ENCODE measurements at places on chromosomes 2 and 18.
A peak's percentile ranks its signal among the peaks of the same experiment; 100 is the strongest.

GRCh38 chr2:98985905-98986666 lies 50.1 kb upstream of the CRACDL start:
- DNase-seq, result no peak

GRCh38 chr2:5617796-5618195 lies 74.4 kb upstream of the SOX11 start:
- DNase-seq, result no peak

DNA sequence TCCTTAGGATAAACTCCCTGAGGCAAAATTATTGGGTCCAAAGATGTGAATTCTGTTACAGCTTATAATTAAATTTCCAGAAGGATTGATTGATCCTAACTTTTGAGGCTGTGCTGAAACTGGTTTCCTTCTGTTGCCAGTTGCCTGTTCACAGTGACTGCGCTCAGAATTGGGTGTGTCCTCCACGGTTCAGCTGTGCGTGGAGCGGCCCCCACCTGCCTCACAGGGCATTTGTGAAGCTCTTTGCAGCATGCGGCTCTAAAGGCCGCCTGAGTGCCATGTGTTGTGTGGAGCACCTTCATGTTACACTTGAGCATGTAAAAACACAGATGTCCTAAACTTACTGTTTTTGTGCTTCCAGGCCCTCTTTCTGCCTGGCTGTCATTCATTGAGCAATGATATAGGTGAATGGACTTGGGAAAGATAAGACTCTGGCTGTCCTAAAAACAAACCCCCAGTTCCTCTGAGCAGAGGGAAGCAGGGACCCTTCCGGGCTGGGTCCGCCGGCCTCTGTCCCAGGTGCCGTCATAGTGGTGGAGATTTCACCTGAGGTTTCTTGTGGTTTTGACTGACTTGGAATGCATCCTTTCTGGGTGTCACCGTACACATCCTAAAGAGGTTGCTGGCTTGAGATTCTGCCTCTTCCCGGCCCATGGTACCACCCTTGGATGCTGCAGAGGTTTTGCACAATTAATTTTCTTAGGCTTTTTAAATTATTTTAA lies 173.6 kb downstream of the LDLRAD4 start:
- DNase-seq, result no peak

GRCh38 chr2:61288070-61288841 lies 126.3 kb downstream of the C2orf74 start:
- no peak for DNase-seq

DNA sequence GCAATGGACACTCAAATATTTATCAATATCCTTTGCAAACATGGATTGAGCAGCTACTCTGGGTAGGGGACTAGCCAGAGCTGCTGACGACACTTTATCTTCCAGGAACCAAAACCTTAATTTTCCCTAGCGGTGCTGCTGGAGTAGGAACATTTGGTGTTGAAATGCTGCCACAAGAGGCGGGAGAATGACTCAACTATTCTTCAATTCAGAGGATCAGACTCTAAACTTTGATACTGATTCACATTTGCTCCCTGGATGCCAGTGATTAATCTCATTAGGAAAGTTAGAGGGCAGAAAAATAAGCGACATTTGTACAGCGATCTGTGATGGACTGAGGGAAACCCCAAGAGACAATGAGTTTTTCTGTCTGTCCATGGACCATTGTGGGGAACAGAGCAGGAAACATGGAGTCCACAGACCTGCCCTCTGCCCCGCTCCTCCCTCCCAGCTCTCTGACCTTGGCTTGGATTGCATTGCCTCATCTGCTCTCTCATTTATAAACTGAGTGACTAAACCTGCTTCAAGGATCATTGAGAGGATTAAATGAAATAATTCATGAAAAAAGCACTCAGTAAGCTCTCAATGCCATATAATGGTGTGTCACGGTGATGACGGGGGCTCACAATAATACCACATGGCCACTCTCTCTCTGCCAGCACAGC lies 12.6 kb upstream of the EPB41L3 start:
- DNase-seq, result no peak

GRCh38 chr2:114754907-114755563 lies 312.6 kb downstream of the DPP10 start:
- no peak for DNase-seq

- no peak for DNase-seq
Observed at GRCh38 chr18:50399582-50399981, 24.7 kb downstream of the SKA1 start.

GRCh38 chr18:36322408-36322728 lies 24.9 kb downstream of the FHOD3 start:
- no peak for DNase-seq

GRCh38 chr2:150624001-150624401 lies 136.5 kb upstream of the RND3 start:
- DNase-seq, result no peak

- DNase-seq, result no peak
Observed at GRCh38 chr2:39679805-39680204, 14.1 kb downstream of the TMEM178A start.

- DNase-seq, result peak; percentile 35
Observed at GRCh38 chr2:204110338-204110741, 173.8 kb downstream of the ICOS start.

DNA sequence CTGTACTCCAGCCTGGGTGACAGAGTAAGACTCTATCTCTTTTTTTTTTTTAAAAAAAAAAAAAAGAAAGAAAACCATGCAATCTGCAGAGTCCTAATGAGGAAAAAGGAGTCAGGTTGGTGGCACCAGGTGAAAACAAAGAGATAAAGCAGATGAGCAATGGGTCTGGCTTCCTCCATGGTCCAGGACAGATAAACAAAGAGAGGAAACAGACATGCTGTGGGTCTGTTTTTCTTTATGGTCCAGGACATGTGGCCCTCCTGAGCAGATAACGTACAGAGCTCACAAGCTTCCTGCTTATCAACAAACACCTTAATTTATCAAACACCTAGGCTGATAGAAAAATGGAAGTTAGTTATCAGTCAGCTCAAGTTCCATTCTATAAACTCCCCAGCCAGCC lies 24.4 kb upstream of the TUBB6 start:
- DNase-seq, result no peak

- no peak for DNase-seq
Observed at GRCh38 chr2:224909885-224910573, 132.2 kb downstream of the DOCK10 start.

- DNase-seq, result no peak
Observed at GRCh38 chr2:157890969-157891642, 15.0 kb upstream of the ACVR1 start.

DNA sequence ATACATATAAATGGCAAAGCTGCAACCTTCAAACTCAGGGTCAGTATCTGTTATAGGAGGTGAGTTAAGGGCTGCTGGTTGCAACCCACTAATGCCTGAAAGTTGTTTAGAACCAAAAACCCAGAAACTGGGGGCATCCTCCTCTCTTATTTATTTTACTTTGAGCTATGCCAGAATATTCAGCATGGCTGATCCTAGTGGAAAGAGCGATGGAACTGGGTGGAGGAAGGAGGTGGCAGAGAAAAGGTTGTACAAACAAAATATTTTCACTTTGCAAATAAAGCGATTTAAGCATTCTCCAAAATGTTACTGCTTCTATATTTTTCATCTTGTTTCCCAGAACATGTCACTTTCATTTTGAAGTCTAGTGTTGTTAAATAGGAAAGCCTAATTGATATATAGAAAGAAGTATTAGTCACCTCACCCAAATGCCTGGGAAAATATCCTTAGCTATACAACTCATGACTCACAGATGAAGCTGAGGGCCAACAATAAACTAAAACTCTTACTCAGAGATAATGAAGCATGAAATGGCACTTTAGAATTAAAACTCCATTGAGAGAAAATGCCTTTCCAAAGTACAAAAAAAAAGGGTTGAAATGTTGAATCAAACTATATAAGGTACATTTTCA lies 251.4 kb upstream of the UBE2E3 start:
- no peak for DNase-seq

DNA sequence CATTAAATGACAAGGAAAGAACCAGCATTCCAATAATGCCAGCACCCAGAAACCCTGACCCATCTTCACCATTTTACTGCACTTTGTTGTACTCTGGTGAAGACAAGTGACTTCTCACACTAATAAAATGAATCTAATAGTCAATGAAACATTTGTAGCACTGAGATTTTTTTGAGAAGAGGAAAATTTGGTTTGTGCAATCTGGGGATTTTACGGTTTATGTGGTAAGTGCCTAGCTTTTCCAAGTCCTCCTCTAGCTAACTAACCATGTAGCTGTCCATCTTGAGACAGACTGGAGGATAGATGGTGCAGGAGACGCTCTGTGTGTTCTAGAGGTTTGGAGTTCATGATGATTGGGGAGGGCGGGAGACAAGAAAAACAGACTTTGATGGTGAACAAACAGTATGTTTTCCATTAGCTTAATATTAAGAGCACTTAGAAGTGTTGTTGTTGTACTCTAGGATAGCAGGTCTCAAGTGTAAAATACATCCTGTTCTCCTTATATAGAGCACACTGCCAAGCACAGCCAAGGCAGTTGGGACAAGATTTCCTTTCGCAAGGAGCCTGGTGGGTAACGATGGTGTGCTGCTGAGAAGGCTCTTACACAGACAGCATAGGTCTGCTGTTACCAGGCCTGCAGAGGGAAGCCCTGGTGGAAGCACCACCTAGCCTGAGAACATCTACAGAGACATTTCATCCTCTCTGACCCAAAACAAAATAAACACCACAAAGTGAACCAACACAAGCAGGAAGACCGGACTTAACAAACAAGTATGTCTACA lies 83.7 kb downstream of the BCL11A start:
- no peak for DNase-seq

DNA sequence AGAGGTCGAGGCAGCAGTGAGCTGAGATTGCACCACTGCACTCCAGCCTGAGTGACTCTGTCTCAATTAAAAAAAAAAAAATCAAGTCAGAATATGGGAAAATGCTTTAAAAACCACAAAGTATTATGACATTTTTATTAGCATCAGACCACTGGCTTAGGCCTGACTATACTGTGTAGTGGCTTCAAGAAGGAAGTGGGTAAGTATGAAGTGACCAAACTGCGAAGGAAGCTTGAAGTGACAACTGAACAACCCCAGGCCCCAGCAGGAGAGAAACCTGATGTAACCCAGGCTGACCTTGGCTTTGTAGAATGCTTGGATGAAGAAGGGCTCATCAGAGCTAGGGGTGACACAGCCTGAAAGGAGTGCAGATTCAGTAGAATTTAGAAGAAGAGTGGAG lies 21.4 kb upstream of the HAAO start:
- no peak for DNase-seq

DNA sequence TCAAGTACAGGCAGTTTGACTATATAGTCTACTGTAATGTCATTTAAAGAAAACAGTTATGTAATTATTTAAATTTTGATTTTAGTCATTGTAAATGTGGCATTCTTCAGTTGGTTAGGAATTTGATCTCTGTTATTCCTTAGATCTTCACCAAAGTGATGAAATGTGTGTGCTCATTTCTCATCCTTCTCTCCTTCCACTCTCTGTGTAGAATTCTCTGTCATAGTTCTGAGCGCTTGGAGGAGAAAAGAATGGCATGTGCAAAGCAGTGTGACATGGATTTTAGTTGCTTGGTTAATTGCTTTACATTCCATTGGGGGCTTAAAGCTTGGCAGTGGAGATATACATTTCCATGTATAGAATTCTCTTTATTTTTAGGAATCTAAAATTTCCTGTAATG lies 14.8 kb downstream of the PIK3C3 start:
- no peak for DNase-seq

- no peak for DNase-seq
Observed at GRCh38 chr2:159129824-159130223, 156.7 kb downstream of the WDSUB1 start.

DNA sequence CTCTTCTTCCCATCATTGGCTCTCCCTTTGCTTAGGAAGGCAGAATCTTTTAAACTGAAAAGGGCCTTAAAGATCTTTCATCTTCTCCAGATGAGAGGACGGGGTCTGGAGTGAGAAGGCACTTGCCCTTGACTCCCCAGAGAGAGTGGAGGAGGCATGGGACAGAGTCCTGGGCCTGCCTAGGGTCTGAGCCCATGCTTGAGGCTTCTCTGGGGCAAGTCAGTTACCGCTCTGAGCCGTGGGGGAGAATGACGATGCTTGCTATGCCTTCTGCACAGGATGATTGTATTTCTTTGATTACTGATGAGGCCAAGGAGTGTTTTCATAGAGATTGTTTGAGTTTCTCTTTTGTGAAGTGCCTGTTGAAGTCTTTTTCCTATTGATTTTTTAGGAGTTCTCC lies 921 bp downstream of the PLB1 start:
- DNase-seq, result no peak

DNA sequence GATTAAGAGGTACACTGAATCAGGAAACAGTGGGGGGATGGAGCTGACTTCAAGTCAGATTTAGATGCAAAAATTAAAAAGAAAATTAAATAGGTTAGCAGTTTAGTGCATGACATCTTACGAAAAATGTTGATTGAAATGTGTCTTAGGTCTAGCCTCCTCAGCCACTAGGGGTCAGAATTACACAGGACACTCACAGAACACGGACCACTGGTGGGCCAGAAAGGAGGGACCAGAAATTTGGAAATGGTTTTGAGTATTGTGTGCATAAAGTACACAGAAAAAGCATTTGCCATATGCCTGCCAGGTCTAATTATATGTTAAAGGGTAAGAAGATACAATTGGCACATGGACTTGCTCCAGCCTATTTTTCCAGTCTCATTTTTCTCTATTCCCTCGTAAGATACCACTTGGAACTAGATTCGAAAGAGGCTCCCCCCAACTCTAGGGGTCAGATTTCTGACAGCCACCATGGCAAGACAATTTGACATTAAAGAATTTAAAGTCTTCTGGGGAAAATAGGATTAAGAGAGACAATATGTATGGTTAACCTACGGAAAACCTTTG lies 550.2 kb upstream of the SETBP1 start:
- no peak for DNase-seq

DNA sequence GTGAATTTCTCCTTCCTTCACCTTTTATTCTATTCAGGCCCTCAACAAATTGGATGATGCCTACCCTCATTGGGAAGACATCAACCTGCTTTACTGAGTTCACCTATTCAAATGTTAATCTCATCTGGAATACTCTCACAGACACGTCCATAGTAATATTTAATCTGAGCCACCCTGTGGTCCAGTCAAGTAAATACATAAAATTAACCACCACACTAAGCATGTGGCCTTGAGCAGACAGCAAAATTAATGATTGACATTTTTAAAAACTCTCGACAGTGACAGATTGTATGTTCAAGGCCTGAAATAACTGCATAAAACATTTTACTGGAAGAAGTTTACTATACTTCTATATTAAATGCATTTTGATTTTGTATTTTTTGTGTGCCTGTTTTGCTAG lies 540.6 kb upstream of the GCFC2 start:
- no peak for DNase-seq

- DNase-seq, result peak; percentile 84
Observed at GRCh38 chr2:237432484-237433092, 18.6 kb upstream of the COL6A3 start.

- DNase-seq, result no peak
Observed at GRCh38 chr18:2032036-2032435, 539.3 kb downstream of the METTL4 start.

Measured in activated CD8-positive, alpha-beta memory T cell treated with anti-CD3 and anti-CD28 coated beads for 4 hours (primary cell).